Thoracic aorta (tissue), 2 donors: ENCODE measurements at places on chromosomes 11 and 22. TPM values are rescaled to one million over a fixed set of nuclear protein-coding genes. Genes with fewer than 3 reads are reported as not detected.

OR5P2 gene
- not detected for total RNA-seq

LSP1 gene
- 40.5 TPM for total RNA-seq

AMOTL1 gene
- 64.2 TPM for total RNA-seq

ZBTB44 gene
- total RNA-seq: 38.0 TPM

DNA sequence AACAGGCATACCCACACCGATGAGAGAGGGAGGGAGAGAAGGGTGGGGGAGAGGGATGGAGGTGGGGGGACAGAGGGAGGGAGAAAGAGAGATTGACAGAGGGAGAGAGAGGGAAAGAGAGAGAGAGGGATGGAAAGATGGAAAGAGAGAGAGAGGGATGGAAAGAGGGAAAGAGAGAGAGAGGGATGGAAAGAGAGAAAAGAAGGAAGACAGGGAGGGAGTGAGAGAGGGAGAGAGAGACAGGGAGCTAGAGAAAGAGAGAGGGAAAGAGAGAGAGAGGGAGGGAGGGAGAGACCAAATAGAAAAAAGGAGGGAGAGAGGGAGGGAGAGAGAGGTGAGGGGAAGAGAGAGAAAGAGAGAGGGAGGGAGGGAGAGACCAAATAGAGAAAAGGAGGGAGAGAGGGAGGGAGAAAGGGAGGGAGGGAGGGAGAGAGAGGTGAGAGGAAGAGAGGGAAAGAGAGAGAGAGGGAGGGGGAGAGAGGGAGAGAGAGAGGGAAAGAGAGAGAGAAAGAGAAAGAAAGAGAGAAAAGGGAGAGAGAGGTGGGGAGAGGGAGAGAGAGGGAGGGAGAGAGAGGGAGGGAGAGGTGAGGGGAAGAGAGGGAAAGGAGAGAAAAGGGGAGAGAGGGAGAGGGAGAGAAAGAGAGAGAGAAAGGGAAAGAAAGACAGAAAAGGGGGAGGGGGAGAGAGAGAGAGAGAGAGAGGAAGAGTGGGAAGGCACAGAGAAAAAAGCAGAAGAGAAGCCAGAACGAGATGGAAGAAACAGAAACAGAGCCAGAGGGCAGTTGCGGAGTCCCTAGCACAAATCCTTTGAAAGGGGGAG, 23.8 kb downstream of the MB start:
- DNase-seq: no peak
